ENCODE measurements at places on chromosomes 16 and 17.

- DNase-seq, result no peak
These were observed 1.3 kb downstream of the CLEC10A start for GRCh38 chr17:7078711-7079110.

- no peak for DNase-seq
These were observed 8.4 kb downstream of the PIMREG start for GRCh38 chr17:6452471-6453266.

GRCh38 chr17:7427549-7427948 is 1.1 kb upstream of the SPEM3 start:
- no peak for DNase-seq

DNA sequence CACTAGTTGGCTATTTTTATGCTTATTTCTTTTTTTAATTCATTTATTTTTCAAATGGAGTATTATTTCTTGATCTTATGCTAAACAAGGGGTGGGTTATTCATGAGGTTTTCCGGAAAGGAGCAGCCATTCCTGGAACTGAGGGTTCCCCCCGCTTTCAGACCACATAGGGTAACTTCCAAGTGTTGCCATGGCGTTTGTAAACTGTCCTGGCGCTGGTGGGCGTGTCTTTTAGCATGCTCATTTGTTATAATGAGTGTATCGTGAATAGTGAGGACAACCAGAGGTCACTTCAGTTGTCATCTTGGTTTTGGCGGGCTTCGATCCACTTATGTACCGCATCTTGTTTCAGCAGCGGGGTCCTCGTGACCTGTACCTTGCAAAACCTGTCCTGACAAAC is 29.6 kb upstream of the ASGR2 start:
- DNase-seq, result no peak

DNA sequence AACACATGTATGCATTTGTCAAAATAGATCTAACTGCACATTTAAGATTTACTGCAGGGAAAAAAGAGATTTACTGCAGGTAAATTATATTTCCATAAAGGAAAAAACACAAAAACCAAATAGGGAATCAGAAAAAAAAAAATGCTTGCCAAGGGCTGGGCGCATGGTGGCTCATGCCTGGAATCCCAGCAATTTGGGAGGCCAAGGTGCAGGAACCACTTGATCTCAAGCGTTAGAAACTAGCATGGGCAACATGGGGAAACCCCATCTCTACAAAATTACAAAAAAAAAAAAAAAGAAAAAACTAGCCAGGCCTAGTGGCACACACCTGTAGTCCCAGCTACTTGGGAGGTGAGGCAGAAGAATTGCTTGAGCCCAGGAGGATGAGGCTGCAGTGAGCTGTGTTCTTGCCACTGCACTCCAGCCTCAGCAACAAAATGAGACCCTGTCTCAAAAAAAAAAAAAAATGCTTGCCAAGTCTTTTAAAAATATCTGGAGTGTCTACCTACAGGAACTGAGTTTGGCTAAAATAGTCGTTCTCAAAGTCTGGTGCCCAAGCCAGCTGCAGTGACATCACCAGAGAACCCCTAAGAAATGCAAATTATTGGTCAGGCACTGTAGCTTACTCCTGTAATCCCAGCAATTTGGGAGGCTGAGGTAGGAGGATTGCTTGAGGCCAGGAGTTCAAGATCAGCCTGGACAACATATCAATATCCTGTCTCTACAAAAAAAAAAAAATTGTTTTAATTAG is 17.5 kb downstream of the TRIM25 start:
- no peak for DNase-seq

DNA sequence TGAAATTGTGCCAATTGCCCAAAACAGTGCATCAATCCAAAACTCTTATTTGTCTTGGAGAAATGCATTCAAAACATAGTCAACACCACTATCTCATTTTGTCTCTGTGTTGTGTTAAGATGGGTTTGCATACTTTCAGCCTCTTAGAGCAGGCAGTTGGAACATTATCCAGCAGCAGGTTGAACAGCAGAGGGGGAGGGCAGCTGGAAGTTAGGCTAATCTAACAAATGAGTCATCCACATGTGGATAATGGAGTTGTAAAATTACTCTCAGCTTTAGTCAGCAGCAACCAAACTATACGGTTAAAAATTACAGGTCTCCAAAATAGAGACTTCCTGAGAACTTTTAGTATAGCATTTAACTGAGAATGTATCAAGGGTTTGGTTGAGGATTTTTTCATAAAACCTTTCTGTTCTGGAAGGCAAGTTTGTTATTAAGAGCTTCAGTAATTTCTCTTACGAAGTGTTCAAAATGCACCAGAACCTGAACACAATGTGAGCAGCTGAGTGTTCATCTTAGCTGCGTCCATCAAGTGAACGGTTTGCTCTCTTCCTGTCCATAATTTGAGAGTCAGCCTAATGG is 46.3 kb downstream of the PRKCA start:
- no peak for DNase-seq

DNA sequence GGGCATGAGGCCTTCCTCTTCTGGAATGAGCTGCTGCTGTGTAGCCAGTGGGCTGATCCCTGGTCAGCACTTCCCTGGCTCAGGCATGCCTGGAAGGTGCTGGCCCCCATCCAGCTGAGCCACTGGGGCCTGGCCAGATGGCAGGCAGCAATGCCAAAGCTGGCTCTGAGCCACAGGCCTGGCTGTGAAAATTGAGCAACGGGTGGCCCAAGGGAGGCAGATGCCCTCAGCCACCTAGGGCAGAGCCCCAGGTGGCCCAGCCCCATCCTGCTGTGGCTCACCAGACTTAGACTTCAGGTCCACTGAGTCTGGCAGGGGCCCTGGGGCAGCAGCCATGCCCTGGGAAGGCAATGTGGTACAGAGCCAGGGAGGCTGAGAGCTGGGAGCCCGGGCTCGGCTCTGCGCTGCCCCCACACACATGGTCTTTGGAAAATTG is 8.5 kb upstream of the CRHR1 start:
- no peak for DNase-seq

Data from cerebellar nuclear complex (tissue), 1 donor.